ENCODE measurements at places on chromosomes 6 and 20.
A peak's percentile ranks its signal among the peaks of the same experiment; 100 is the strongest.

GRCh38 chr20:50281831-50282591 is 91.4 kb downstream of the CEBPB start:
- DNase-seq, result no peak

- no peak for DNase-seq
Observed at GRCh38 chr6:4272996-4273395, 137.6 kb upstream of the ECI2 start.

GRCh38 chr6:10939840-10940239 is 53.0 kb downstream of the SYCP2L start:
- no peak for DNase-seq

DNA sequence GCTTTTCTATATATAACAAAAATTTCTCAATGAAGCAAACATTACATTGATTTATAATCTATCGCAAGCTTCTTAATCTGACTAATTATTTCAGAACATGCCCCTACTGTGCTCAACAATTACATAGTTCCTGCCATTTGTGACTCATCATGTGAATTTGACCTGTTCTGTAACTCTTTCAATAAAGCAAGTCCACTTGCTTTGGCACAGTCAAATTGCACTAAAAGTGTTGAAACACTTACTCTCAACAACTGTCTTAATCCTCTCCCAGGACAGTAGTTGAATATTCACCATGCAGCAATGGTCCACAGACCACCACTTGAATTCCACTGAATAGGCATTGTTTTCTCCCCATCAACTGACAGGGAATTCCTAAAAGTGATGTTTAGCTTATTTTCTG is 67.7 kb upstream of the SPTLC3 start:
- no peak for DNase-seq

DNA sequence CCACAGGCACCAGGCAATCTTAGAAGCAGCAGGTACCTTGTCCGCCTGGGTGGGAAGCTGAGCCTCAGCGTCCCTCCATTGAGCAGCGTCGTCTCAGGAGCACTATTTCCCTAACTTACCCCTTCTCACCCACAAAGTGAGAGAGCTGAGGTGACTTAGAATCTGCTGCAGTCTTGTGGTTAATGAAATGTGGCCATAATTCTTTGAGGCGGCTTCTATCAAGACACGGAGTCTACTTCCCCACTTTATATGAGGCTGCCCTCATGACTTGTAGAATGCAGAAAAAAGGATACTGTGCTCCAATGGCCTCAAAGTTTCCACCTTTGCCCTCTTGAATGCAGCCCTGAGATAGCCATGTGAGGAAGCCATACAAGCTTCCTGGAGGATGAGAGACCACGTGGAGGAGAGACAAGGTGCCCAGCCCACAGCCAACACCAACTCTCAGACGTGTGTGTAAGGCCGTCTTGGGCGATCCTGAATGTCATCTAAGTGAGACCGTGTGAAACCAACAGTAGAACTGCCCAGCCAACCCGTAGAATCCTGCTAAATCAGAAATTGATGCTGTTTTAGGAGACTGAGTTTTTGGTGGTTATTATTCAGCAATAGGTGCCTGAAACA is 9.1 kb upstream of the TAGAP start:
- no peak for DNase-seq

- no peak for DNase-seq
Observed at GRCh38 chr20:3813848-3814581, 6.3 kb upstream of the AP5S1 start.

- no peak for DNase-seq
Observed at GRCh38 chr6:149443411-149444181, 41.2 kb downstream of the ZC3H12D start.

DNA sequence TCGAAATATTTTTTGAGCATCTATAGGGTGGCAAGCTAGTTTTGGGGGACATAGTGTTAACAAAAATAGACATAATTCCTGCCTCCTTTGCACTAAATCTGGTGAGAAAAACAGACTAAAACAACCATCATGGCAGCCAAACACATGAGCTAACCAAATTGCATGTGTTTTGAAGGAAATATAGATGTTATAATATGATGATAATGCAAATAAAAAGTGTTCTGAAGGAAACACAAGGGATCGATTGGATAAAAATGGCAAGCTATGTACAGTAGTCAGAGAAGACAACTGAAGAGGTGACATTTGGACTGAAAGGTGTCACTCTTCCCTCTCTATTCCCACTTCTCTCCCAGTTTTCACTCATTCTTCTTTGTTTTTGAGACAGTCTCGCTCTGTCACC is 706.9 kb downstream of the PTPRT start:
- DNase-seq, result no peak

DNA sequence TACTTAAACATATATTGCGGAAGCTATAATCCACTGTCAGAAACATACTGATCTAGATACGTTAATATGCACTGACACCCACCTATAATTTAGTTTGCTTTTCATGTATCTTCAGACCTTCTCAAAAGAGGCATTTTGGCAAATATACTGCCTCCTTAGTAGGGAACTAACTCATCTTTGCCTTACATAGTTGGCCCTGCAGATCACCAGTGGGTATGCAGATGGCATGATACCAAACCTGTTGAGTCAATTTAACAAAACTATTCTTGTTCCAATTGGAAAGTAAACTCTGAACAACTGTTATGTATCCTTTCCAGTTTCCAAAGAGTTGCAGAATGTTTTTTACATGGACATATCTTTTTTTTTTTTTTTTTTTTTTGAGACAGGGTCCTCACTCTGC is 35.6 kb upstream of the TBC1D20 start:
- no peak for DNase-seq

DNA sequence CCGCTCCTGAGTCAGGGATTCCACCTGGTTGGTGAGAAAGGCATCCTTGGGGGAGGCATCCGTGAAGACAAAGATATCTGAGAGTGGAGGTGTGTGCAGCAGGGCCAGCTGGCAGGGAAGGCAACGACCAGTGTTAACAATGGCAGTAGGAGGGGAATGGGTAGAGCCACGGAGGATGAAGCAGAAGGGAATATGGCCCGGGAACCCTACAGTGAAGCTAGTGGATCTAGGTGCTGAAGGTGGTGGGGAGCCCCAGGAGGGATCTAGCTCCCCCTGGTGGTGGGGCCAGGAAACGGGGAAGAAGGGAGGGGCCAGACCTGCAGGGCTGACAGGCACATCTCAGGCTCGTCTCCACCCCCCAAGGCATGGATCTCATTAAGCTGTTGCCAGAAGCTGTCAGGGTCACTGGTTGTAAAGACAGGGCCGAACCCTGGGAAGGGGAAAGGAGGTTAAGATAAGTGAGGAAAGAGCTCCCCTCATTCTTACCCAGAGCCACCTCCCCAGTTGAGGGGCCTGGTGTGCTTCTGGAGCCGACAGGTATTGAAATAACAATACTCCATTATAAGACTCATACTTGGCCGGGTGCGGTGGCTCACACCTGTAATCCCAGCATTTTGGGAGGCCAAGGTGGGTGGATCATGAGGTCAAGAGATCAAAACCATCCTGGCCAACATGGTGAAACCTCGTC is 7.3 kb downstream of the VWA7 start:
- DNase-seq, result peak; percentile 29

GRCh38 chr20:64205611-64206026 is 41.4 kb downstream of the MYT1 start:
- no peak for DNase-seq

DNA sequence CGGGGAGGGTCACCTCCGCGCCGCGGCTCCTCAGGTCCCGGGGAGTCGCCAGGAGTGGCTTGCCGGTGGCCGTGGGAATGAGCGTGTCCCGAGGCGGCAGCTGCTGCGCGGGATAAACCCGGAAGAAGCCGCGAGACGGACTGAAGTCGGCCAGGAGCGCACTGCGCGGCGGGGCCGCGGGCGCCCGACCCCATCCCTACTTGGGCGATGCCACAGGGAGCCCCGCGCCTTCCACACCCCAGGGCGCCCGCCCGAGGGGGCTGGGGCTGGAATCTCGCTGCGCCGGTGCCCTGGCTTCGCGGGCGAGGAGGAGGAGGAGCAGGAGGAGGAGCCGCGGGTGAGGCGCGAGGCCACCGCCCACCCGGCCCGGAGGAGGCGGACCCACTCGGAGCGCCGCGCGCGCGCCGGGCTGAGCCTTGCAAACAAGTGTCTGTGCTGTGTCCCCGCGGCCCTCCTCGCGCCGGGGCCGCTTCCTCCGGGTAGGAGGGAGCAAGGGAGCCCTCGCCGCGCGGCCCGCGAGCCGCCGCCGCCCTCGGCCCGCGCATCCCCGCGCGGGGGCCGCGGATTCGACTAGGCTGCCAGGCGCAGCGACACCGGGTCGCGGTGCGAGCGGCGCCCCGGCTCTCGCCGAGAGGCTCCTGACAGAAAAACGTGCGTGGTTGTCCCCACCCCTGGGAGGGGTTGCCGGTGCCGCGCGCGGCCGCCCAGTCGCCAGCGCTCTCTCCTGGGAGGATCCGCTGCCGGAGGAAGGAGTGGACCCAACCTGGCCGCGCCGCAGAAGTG is at the start of gene ZDHHC14:
Gene ZDHHC14, plus strand, starts transcription at position 412 of the 783 bp plus-strand sequence.
- peak; percentile 26 for DNase-seq

DNA sequence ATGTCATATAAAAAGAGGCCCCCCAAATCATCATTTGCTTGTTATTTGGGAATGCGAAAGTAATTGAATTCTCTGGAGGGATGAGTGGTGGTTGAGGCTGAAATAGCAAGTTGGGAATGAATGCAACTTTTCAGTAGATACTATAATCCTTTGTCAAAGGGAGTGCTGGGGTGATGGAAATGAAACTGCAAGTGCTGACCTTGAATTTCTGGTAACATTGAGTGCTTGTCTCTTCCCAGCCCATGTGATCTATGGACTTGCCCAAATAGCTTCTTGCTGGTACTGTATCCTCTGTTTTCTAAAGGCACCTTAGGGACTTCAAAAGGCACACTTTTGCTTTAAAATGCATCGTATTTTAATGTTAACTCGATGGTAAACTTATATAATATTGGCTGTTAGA is 14.8 kb downstream of the PAQR8 start:
- no peak for DNase-seq

- DNase-seq, result no peak
Observed at GRCh38 chr20:25063546-25063945, 5.6 kb upstream of the ACSS1 start.

- DNase-seq, result no peak
Observed at GRCh38 chr6:157527471-157527907, 146.5 kb downstream of the ZDHHC14 start.

GRCh38 chr6:32962213-32962826 is 6.1 kb upstream of the BRD2 start:
- no peak for DNase-seq

DNA sequence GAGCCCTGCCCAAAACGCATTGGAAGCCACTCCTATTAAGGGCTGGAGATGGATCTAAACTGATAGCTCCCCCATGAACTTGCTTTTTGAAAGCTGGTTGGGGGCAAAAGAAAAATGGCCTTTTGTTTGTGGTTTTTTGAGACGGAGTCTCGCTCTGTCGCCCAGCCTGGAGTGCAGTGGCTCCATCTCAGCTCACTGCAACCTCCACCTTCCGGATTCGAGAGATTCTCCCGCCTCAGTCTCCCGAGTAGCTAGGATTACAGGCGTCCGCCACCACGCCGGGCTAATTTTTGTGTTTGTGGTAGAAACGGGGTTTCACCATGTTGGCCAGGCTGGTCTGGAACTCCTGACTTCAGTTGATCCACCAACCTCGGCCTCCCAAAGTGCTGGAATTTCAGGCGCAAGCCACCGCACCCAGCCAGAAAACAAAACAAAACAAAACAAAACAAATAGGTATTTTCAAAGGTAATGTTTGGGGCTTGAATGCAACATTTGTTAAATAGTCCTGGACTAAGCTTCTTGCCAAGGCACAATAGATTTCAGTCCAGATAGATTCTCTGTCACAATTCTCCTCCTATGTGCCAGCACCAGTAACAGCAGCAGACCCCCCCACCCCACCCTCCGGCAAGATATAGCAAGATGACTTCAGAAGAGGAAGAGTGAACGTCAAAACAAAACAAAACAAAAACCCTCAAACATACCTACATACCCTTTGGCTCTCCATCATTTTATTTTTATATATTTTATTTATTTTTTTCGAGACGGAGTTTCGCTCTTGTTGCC is 26.5 kb upstream of the ABT1 start:
- DNase-seq, result no peak

GRCh38 chr20:3400260-3401155 is 7.0 kb downstream of the DNAAF9 start:
- DNase-seq, result peak; percentile 38

DNA sequence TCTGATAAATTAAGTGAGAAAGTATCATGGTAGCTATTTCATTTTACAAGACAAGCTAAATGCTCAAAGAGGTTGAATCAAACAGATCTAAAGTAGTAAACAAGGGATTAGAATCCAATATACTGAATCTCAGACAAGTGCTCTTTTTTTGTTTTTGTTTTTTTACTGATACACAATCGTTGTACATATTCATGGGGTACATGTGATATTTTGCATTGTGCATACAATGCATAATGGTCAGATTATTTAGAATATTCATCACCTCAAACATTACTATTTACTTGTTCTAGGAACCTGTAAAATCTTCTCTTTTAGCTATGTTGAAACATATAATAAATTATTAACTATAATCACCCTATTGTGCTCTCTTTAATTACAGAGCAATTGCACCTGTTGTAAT is 57.0 kb upstream of the HCRTR2 start:
- DNase-seq, result no peak

GRCh38 chr6:167988945-167989841 is 8.3 kb upstream of the KIF25 start:
- no peak for DNase-seq

DNA sequence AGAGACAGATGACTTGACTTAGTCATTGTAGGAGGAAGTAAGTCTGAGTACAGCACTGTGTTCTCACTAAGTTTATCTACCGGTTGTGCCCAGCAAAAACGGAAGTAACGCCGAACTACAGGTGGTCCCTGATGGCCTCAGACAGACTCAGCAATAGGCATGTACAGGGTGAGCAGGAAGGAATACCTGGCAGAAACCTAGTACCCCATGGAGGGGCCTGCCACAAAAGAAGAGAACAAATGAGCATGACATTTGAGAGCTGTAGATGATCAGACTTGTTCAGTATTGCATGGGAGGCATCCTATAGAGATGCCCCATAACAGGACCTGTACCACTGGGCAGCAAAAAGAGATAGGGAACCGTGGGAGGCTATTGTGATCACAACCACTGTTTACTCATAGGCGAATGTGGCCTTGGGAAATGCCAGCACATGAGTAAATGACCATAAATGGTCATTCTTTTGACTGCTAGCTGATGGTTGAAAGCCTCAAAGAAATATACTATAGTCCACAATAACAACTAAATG is 106.4 kb upstream of the TAB2 start:
- DNase-seq, result no peak

DNA sequence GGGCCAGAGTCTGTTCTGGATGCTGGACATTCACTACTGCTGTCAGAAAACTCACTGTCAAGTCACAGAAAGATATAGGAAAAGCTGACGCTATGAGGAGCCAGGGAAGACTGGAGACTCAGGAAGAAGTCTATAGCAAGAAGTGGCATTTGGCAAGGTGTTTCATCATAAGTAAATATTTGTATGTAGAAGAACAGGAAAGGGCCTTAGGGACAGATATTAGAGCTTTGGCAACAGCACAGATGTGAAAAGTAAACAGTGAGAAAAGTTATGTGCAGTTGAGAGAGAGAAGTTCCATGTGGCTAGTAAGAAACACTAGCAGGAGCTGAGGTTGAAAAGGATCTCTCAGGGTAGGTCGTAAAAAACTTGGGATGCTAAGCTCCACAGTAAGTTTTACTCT is 868.9 kb downstream of the PHF3 start:
- no peak for DNase-seq

All from NCI-H446 (cell line).